C1 segment of cervical spinal cord (tissue), 14 donors: ENCODE measurements at places on chromosomes 4 and X.

GRCh38 chr4:106165351-106166010, 150.5 kb downstream of the TBCK start:
- DNase-seq: no peak

DNA sequence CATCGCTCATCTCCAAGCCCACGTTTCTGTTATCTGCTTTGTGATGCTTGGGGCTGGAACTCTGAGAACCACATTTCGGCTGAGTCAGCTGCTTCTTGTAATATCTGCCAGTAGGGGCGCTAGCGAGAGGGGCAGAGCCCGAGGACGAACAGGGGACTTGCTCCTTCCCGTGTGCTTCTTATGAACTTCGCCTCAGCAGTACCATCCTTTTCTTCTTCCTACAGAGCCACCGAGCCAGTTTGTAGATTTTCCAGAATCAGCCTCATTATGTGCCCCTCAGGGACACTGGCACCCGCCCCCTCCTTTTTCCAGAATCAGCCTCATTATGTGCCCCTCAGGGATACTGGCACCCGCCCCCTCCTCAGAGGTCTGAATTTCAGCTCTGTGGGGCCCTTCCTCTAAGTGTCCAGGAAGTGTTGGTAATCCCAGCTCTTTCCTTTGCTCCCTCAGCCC, 441.7 kb upstream of the RASGEF1B start:
- no peak for DNase-seq

DNA sequence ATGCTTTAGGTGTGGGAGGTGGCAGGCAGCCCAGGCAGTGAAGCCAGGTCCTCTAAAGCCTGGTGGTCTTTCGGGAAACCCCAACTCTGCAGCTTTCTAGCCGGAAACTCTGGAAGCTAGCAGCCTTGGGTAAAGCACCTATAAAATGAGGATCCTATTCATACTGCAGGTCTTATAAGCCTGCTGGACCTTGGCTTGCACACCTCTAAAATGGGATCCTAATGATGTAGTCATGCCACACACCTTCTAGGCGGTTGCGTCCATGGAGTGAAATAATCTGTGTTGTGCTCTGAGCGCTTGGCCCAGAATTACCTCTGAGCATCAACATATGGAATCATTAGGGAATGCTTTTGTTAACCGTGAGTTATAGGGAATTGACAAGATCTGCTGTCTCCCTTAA, 36.0 kb upstream of the STS start:
- DNase-seq: no peak

GRCh38 chr4:183250831-183251230, 69.2 kb downstream of the CLDN22 start:
- DNase-seq: no peak

- DNase-seq: no peak
These were observed 67.1 kb downstream of the PGRMC2 start for GRCh38 chr4:128220286-128221235.

DNA sequence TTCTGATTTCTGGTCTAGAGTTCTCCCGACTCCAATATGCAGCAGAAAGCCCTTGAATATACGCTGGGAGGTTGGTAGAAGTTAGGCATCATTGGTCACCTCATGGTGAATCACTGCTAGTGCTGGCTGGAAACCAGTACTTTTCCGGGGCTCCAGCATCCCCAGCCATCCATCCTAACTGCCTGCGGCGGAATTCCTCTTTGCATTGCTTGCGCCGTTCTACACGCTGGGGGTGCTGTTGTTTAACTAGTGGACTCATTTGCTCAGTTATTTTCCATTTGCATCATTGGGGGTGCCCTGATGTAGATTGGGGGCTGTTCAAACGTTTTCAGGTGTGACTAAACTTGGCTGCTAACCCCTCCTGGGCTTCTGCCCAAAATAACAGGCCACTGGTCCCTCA, 23.3 kb upstream of the GPR50 start:
- DNase-seq: no peak

- DNase-seq: no peak
These were observed 9.0 kb upstream of the PAGE5 start for GRCh38 chrX:55210931-55211677.

- no peak for DNase-seq
These were observed 36.7 kb upstream of the CABS1 start for GRCh38 chr4:70298051-70298450.

- DNase-seq: no peak
These were observed 18.6 kb upstream of the NKX3-2 start for GRCh38 chr4:13562876-13563275.

DNA sequence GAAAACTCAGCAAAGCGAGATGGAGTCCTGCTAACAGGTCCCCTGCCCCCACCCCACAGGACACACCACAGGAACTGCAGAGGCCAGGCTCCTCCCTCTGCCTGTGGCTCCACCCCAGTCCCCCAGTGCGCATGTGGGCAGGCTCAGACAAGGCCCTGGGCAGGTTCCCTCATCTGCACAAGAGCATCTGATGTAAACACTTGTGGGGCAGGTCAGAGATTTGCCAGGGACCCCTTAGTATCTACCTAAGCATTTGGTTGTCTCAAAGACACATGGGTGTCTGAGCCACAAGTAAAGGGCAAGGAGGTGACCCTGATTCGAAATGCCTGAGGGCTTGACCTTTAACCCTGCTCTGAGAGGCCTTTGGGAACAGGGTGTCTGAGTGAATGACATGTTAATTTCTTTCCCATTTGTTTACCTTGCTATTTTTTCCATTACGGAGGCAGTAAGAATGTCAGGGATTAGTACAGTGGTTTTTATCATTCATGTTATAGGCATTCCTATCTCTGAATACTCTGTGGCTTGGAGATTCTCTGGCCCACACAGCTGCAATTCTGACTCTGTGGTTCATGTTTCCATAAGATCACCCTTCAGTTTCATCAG, 85.3 kb downstream of the ZNF518B start:
- no peak for DNase-seq

DNA sequence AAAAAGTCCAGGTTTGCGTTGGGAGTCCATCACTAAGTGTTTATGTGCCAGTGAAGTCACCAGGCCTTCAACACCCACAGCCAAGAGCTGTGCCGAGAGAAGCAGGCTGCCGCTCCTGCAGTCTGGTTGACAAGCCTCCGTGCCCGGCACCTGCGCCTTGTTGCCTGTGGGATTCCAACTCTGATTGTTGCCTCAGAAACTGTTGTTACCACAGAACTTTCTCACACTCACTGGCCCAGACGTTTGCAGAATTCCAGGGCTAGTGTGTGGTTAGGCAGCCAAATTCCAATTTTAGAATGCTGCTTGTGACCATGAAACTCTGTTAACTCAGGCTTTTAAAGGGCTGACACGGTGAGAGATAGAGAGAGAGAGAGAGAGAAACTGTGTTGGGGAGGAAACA, 119.5 kb upstream of the LIMCH1 start:
- DNase-seq: peak; percentile 64

- DNase-seq: no peak
These were observed 281.7 kb downstream of the UNC5C start for GRCh38 chr4:95267081-95267480.

DNA sequence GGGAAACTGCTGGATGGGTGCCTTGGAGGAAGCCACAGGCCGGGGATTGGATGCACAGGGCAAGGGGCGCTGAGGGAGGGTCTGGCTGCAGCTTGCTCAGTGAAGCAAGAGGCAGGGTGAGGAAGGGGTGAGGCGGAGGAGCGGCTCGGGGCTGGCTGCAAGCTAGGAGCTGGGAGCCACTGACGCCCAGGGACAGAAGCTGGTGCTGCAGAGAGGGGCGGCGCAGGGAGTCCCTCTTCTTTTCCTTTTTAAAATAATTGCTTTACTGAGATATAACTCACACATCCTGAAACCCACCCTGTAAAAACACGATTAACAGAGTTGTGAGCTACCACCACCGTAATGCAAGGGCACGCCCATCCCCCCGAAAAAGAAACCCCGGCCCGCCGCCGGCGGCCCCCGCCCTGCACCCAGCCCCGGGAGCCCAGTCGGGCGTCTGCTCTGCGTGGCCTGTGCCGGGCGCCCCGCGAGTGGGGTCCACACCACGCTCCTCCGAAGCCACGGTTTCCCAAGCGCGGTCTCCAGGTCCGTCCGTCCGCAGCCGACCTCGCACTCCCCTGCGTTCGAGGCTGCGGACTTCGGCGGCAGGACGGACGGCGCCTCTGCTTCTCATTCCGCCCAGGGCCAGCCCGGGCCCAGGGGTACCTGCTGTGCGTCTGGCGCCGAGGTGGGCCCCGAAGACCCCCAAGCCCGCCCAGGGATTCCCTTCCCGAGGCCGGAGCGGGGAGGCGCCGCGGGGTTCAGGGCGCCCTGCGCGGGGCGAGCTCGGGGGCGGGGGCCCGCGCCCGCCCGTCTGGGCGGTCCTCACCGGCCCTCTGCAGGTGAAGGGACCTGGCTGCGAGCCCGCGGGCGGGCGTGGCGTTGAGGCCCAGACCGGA, 866 bp upstream of the UVSSA start:
- DNase-seq: no peak

DNA sequence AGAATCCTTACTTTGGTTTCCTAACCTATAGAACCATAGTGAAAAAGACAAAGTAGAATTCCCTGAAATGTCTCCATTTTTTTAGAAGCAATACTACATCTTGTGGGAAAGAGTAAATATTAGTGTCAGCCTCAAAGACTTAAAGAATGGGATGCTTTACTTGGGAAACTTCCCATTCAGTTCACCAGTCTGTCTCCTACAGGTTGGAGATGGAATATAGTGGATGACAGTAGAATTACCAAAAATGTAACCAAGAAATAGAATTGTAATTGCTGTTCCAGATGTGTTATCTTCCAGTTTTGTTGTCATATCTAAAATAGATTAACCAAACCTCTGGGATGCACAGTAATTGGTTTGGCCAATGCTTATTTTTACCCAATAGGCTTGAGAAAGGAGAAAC, 338.6 kb upstream of the GRID2 start:
- DNase-seq: no peak

DNA sequence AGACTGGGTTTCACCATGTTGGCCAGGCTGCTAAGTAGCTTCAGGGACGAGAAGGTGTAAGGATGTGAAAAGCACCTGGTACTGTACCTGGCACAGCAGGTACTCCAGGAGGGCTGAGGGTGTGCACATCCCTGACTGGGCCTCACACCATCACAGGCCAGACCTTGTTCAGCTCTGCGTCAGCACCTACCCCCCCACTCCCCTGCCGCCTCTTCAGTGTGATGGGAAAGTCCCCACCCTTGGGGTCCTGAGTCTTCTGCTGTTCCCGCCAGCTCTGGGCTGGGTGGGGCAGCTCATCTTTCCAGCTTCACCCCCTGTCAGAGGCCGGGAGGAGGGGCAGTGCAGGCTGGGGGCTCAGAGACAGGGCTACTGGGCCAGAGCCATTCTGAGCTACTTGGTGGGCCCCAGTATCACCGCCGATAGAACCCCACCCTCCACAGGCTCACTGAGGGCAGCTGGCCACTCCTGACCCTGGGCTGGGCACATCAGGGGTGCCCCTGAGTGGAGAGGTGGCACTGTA, 6.7 kb upstream of the SH3BP2 start:
- no peak for DNase-seq

DNA sequence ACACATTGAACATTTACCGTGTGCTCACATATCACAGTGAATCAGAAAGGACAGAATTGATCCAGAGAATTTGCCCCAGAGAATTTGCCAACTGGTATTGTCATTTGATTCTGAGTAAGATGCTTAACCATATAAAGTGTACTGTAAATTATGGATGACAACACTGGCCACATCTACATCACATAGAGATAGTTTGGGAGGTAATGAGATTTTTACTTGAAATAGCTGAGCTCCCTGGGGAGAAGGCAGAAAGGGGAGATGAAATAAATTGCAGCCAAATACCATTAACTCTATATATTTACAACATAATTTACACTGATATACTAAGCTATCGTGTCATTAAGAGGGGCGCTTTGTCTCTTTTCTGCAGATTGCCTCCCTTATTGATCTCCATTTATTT, 564.0 kb downstream of the KCNIP4 start:
- no peak for DNase-seq

DNA sequence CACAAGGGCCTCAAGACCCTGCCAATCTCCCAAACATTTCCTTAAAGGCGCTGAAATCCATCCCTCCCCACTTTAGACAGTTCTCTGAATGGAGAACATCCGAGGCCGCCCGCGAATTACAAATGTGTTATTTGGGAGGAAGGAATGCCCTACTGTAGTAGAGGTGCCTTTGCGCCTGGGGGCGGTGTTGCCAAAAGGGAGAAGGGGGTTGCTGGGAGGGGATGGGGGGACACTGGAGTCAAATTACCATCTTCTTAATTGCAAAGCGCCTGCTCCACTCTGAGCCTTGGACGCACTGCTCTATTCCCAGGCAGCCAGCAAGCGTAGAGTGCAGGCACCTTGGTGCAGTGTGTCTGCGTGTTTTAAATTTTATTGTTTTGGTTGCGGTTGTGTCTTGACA, 2.7 kb downstream of the TMEM255A start:
- no peak for DNase-seq

DNA sequence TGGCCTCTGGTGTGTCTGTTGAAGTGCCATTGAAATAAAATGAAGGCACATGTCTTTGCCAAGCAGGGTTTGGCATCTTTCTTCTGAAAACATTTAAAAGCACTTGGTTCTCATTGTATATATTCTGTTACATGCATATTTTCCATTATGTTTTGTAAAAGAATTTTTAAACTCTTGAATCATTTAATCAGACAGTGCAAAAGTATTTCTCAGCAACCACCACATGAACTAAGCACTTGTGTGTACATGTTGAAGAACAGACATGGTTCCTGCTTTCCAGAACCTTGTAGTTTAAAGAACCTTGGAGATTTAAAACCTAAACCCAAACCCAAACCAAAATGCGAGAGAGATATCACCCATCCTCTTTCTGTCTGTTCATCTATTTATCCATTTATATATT, 220.3 kb upstream of the GIMD1 start:
- DNase-seq: no peak

GRCh38 chr4:88737307-88737941, 39.8 kb upstream of the NAP1L5 start:
- DNase-seq: no peak

GRCh38 chr4:71025654-71026053, 32.2 kb downstream of the DCK start:
- no peak for DNase-seq

DNA sequence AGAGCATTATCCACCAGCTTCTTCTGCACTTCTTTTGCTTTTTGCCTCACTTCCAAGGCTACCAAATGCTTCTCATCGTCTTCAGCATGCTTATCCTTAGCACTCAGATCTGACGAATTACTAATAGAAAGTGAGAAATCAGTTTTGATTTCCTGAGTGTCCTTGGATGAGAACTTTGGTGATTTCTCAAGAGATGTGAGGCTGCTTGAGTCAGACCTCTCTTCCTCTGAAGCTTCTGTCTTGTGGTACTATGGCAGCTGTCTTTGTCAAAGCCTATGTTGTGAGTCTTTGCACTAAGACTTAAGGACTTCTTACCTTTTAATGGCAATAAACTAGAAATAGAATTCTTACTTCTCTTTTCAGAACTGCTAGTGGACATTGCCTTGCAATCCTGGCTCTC, 169.9 kb downstream of the CPE start:
- no peak for DNase-seq

DNA sequence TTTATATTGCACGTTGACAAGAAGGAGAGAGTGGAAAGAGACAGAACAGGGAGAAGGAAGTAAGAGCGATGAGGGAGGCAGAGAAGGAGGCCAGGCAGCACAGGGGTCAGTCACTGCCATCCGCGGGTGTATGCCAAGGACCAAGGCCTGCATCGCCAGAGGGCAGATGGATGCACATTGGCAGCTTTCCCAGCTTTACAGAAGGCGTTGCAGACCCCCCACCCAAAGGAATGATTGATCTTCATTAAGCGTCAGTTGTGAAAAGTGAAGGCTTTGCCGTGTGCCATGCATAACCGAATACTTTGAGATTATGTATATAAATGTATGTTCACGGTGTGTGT, 21.6 kb downstream of the PIGG start:
- DNase-seq: no peak
